ENCODE measurements at places on chromosomes 11 and 22.

GRCh38 chr11:77207019-77207485 lies 79.0 kb downstream of the MYO7A start:
- no peak for DNase-seq

DNA sequence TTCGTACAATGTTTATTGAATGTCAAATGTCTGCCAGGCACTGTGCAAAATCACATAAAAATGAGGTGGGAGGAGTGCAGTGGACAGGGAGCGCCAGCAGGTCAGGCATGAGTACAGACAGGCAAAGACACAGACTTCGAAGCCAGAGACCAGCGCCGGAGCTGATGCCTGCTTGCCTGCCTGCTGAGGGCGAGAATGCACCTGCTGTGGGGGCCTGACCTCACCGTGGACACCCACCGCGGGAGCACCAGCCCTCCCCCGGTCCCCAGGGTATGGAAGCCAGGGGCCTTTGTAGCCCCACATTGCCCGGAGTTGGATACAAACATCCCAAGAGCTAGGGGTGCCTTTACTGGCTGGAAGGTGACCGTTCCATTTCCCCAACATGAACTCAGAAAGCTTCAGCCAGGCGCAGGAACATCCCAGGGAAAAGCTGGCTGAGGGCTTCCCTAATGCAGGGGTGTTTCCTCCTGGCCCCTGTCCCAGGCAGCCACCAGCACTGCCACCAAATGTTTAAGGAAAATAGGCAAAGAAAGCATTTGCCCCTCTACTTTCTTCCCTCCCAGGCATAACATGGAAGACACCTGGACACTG lies 17.9 kb downstream of the IFITM10 start:
- no peak for DNase-seq

- DNase-seq: no peak
Observed at GRCh38 chr11:125948278-125949051, 2.6 kb downstream of the VSIG10L2 start.

DNA sequence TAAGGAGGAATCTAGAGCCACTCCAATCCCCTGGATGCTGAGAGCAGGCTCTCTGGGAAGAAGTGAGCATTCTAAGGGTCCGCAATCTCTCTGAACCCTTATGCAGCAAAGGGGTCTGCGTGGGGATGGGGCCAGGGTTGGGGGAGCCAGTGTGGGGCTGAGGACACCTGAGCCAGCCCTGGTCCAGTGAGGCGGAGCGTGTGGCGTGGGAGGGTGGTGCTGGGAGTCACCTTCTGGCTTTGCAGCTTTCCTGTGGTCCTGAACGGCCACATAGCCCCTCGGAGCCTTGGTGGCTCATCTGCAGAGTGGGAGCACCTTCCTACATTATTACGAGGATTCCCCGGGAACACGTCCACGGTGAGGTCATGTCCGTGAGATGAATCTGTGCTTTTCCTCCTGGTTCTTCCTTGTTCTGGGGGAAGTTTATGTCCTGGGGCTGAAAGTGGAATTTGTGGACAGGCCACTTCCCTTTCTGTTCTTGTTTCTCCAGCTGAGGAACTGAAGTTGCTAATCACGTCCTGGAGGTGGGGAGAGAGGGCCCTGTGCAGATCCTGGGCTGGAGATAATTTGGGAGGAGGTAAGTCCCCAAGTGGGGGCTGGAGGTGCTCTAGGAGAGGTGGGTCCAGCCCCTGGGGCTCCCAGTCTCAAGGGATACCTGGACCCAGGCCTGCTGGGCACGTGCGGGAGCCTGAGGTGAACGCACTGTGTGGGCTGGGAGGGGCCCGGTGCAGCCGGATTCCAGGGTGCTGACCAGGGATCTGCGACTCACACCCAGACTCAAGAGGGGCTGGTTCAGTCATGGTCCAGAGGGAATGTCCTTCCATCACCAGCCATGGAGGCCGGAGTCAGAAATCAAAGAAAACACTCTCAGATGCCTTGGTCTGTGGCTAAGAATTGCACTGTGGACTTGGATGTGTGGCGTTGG lies 6.1 kb downstream of the MRGPRE start:
- no peak for DNase-seq

- DNase-seq: no peak
Observed at GRCh38 chr11:44564166-44564565, 1.3 kb upstream of the CD82 start.

DNA sequence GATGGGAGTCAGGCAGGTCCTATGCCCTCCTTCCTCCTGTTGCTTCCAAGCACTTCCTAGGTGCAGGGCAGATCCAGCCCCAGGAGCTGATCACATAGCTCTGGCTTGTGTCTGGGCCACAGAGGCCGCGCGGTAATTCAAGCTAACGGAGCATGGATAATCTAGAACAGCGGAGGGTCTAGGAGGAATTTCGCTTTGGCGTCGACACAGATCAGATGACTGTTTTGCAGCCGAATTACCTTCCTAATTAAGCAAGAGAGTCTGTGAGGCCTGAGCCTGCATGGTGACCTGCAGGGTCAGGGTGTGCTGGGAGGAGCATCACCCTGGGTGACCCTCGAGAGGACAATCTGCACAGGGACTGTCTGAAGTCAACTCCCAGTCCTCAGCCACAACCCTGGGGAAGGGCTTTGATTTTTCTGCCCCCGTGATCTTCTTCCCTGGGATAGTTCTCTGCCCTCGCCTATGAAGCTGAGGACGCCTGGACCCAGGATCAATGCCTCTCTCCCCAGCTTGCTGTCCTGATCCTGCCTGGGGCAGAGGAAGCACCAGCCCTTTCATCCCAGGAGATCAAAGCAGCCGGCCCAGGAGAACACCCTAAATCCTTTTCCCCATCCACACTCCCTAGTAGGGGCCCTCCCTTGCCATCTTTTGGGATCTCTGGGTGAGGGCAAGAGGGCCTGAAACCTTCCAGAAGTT lies 11.0 kb downstream of the NECTIN1 start:
- DNase-seq: no peak

DNA sequence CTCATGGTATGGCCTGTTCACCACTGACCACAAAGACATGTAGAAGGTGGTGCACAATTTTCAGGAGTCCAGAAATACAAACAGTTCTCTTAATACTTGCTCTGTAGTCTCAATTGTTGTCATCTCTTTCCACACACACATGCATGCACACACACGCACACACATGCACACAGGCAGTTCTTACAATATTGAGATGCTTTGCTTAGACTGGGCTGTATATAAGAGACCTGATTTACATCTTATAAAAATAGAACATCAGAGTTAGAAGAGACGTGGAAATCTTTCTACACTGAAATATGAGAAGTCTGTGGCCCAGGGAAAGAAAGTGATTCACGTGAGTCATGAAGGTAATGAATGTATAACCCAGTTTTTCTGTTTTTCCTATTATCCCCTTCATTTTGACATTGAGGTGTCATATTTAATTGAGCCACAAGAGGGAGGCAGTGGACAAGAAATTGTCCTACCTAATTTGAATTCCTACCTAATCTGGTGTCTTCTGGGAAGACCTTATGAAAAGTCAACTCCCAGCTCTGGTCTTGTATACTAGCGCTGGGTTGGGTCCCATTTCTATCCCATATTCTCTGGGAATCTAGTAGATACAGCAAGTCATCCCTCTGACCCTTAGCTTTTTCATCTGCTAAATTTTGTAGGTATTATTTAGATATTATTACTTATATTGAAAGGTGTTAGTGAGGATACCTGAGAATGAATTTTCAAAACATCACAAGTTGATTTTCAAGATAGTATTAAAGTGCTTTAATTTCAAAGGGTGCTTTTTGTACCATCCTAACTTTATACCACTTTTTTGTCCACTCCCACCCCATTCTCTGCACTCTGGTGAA lies 14.9 kb upstream of the MS4A4A start:
- DNase-seq: peak; percentile 12

- no peak for DNase-seq
Observed at GRCh38 chr11:131656179-131656838, 285.9 kb downstream of the NTM start.

DNA sequence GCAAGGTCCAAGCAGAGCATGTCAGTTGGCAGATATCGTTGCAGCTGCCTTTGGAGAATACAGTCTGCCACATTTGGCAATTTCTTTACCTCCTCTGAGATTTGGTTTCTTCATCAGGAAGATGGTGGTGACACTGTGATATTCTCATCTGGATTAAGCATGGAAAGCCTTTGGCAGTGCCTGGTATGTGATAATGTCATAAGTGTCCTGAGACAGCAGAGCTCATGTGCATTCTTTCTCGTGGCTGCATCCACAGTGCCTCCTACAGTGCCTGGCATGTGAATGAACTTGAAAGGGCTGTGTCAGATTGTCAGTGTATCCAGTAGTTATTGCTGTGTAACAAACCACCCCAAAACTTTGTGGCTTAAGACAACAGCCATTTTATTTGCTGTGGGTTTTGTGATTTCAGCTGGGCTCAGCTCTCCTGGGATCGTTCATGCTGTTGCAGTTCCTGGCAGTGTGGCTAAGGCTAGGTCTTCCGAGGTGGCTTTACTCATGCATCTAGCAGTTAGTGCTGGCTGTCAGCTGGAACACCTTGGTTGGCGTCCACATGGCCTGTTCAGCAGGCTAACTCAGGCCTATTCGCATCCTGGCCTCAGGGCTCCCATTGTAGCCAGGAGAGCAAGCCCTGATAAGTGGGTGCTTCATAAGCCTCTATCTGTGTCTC lies 35.7 kb upstream of the MICAL2 start:
- peak; percentile 67 for DNase-seq

DNA sequence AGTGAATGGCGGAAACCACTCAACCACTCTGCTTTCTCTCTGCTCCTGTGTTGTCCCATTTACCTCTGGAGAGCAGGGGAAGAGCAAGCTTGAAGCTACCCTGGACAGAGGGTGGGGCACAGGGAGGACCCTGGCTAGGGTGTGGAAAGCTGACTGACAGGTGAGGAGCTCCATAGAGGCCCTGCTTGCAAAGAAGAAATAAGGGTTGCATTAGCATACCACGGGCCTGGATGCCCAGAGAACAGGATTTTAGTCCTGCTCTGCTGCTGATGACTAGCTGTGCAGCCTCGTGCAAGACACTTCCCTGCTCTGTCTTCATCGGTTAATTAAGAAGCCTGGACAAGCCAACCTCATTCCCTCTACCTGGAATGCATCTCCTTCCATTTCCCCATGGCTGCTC lies 135.0 kb downstream of the BUD13 start:
- DNase-seq: no peak

GRCh38 chr22:46578824-46579561 lies 41.2 kb upstream of the GRAMD4 start:
- peak; percentile 23 for DNase-seq

DNA sequence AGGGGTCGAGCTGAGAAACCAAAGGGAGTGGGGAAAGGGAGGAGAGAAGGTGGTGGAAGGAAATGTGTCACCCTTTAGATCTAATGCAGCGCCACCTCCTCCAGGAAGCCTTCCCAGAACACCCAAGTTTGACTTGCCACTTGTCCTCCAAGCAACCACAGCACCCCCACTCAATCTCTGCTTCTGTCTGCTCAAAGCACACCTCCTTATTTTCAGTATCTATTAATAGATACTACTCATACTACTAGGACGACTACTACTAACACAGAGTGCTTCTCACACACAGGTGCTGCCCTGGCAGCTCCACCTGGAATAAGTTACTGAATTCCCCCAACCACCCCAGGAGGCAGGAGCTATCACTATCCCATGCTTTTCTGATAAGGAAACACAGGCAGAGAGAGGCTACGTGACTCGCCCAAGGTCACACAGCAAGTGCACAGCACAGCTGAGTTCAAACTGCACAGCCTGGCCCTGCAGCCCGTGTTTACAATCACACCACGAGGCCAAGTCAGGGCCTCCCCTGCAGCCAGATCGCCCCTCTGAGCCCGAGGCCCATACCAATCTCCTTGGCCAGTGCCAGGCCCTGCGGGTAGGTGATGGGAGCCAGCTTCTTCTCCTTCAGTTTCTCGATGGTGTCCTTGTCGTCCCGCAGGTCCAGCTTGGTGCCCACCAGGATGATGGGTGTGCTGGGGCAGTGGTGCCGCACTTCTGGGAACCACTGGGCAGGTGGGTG lies 13.2 kb downstream of the RAC2 start:
- no peak for DNase-seq

DNA sequence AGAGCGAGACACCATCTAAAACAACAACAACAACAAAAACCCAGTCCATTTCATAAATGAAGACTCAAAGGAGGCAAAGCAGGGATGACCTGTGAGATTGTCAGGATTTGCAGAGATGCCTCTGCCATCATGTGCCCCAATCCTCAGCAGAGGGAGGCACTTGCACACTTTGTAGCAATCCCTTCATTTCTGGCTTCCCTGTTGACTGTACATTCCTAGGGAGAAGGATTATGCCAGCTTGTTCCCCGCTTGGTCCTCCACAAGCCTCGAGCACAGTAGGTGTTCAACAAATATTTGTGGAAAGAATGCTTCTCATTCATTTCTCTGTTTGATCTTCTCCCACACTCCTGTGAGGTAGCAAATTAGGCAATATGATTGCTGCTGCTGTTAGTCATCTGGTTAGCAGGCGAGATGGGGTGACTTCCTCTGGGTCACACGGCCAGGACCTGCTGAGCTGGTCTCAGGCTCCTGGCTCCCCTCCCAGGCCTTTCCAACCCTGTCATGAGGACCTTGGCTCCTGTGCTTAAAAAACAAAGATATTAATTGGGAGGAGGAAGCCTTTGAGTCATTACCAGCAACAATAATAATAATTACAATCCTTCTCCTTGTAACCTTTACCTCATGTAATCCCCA lies 34.1 kb downstream of the LIF start:
- DNase-seq: peak; percentile 77

- DNase-seq: no peak
Observed at GRCh38 chr11:8352876-8353505, 89.3 kb upstream of the LMO1 start.

DNA sequence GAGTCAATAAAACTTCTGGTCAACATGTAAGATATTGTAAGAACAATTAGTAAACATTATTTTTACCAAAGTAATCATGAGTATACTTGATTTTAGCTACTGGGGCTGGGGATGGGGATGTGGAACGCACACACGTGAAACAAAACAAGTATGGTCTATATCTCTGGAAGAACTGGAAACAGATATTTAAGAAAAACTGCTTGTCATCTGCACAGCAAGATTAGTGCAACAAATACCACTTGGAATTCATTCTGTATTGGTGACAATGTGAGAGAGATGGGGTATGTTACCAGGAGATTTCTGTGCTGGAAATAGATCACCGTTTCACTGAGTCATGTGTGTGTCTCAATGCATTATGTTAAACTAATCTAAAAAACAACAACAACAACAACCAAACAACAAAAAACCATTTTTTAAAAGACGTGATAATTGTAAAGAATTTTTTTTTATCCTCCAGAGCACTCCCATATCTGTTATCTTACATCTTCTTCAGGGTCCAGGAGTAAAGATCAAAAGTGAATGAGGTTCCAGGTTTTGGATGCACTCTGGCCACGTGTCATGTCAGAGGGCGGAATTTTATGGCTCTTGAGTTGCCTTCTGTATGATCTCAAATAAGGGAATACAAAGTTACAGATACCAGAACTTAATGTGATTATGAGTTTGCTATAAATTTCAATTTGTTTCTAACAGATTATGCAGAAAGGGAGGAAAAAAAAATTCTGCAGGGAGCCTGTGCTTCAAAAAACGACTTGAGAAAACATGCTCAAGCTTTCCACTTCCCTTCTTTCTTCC lies 153.0 kb downstream of the BBOX1 start:
- no peak for DNase-seq

Measured in fibroblast of skin of scalp (primary cell).